NCI-H345 (cell line): ENCODE measurements at places on chromosomes 12 and 14.

GRCh38 chr14:104291123-104292000, 153.0 kb downstream of the KIF26A start:
- DNase-seq = peak; percentile 67

GRCh38 chr14:67228325-67228984, 12.8 kb upstream of the PALS1 start:
- no peak for DNase-seq

DNA sequence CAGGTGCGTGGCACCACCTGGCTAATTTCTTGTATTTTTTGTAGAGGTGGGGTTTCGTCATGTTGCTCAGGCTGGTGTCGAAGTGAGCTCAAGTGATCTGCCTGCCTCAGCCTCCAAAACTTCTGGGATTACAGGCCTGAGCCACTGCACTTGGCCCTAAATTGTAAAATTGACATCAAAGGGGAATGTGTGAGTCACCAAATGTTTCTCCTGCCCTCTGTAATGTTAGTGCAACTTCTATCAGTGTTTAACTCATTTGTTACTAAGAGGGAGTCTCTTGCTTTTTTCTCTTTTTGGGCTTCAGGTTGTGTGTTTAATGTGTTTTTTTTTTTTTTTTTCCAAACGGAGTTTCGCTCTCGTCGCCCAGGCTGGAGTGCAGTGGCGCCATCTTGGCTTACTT, 2.3 kb downstream of the TULP3 start:
- DNase-seq = no peak

GRCh38 chr14:76644855-76645518, 116.3 kb upstream of the VASH1 start:
- DNase-seq = peak; percentile 46

DNA sequence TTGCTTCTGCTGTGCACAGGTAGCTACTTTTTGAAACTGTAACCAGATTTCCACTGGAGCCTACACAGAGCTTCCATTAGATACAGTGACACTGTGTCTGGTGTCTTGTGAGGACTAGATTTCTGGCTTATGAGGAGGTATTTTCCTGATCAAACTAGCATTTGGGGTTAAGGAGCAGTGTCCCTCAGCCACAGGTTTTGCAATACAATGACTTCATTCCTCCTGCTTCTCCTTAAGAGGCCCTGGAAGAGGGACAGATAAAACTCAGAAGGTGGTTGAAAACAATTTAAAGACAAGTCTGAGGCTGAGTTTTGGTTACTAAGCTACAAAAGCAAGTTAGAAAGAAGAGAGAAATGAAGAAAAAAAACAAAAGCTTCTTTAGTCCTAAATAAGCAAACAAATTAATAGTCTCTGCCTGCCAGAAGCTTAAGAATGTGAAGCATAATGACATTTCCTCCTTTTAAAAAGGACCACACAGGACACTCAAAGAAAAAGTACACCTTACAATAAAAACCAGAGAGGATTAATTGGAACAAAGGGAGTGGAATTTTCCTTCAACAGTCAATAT, 53.0 kb downstream of the PKP2 start:
- DNase-seq = no peak

DNA sequence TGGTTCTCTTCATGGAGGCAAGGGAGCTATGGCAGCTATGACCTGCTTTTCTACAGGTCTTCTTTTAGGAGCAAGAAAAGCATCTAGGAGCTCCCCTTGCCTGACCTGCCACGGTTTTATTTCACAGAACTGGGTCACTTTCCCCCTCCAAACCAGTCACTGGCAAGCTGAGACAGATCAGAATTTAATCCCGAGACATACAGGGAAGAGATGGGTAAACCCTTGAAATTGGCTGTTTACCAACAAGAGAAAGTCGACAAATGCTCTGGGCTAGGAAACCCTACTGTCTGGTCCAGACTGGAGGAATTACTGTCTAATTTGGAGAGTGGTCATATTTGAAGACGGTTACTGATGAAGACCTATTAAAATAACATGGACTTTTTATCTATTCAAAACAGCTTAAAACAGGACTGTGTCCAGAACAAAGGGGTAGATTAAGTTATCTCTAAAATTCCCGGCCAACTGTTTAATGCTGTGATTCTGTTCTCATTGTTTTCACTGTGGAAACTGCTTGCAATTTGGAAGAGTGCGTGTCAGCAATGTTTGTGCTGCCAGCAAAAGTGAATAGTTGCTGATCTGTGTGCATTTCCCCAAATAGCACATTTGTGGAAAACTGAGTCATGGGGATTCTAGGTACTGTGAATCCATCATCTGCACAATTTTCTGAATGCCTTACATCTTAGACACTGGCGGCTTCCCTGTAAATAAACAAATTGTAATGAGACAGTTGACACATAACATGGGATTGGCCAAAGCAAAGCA, 73.4 kb upstream of the EEA1 start:
- DNase-seq = no peak

DNA sequence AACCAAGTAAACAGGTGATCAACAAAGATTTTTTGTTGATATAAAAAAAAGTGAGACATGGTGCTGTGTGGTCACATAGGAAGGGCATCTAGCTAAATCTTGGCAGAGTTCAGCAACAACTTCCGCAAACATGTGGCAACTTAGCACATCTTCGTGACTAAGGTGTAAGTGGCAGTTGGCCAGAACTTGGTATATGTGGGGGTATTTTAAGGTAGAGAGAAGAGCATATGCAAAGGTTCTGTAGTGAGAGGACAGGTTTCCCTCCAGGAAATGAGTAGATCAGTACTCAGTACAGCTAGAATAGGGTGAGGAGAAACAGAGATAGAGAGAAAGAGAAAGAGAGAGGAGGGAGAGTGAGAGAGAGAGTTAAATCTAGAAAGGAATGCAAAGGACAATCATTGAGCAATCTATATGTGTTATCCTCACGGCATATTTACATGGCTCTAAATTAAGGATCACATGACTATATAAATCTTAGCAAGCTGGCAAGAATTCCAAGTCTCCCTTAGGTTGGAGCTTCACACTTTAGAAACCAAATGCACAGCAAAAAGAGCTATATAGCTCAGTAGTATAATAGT, 227.7 kb upstream of the HMGA2 start:
- DNase-seq = no peak

- DNase-seq = no peak
Measured at GRCh38 chr12:64065881-64066451, 156.1 kb downstream of the KICS2 start.

- peak; percentile 40 for DNase-seq
Measured at GRCh38 chr14:29805415-29806123, 122.1 kb downstream of the PRKD1 start.

- DNase-seq = no peak
Measured at GRCh38 chr14:52355016-52355431, 40.9 kb downstream of the PTGER2 start.

DNA sequence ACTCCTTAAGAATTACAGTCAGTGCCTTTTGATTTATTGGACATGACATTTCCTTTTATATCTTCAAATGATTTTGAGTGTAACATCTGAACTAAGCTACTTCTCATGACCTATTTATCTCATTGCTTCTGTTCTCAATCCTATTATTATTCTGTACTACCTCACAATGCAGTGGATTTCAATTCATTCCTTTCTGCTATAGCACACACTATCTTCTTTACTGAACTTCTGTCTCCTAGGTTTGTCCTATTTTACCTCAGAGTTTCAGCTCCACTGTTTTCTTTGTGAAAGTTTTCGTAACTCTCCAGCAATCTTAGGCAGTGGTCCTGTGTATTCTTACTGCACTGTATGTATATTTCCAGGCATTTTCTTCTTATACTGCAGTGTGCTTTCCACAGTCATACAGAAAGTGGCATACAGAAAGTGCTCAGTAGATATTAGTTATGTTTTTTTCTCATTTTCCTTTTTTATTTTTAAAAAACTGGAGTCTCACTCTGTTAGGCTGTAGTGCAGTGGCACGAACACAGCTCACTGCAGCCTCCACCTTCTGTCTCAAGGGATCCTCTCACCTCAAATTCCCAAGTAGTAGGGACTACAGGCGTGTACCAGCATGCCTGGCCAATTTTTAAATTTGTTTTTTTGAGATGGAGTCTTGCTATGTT, 368.6 kb upstream of the RGS6 start:
- DNase-seq = no peak

DNA sequence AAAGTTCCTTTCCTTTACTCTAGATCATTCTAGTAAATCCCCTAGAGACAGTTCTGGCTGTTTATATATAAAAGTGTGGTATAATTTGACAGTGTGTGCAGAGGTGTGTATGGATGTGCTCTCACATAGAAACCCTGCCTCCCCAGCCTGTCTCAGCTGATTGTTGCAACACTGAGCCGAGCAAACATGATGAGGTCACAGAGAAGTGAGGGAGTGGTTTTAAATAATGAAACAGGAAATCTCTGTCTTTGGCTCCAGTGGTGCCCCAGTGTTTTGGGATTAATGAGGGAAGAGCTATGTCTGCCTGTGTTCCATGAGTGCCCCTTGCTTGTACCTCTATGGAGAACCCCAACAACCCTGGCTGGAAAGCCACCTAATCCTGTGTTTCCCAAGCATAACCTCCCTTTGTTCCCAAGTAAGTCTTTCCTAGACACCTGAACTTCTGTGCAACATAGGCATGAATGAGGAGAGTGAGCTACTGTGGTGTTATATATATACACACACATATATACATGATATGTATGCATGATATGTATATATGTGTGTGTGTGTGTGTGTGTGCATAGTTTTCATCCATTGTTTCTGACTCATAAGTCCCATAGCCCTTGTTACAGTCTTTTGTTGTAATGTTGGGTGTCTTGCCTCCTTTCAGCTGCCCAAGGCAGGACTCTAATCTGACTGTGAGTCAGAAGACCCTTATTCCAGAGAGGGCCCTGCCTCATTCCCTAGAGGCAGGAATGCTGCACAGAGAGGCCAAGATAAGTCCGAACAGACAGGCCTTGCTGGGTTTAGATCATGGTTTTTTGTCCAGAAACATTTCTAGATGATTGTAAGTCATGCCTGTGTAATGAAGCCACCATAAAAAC, 18.0 kb downstream of the TRAF3 start:
- peak; percentile 72 for DNase-seq

- DNase-seq = peak; percentile 33
Measured at GRCh38 chr14:31419967-31420318, 407 bp downstream of the HEATR5A start.

- DNase-seq = no peak
Measured at GRCh38 chr14:91264151-91265150, 19.9 kb upstream of the GPR68 start.

- DNase-seq = peak; percentile 60
Measured at GRCh38 chr12:109804820-109805761, 28.1 kb downstream of the TRPV4 start.

- no peak for DNase-seq
Measured at GRCh38 chr12:31363831-31364230, 37.9 kb upstream of the SINHCAF start.

DNA sequence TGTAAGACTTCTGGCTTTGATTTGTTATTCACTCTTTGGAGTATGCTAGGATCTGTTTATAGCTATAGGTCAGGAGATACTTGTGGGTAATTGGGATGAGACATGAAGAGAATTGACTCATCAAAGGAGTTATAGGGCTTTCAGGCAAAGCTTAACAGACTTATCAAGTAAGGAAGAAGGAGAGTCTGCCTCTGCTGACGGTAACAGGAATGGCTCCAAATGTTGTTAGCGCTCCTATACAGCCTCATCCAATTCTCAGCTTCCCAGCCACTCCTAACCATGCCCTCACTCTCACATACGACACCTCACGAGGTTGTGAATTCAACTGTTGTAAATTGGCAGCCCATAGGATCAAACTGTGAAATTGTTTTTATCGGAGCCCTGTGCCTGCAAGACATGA, 140.5 kb downstream of the KCNA5 start:
- no peak for DNase-seq

GRCh38 chr12:125331342-125332052, 266.3 kb downstream of the AACS start:
- DNase-seq = no peak

GRCh38 chr12:66190519-66191370, 1.7 kb downstream of the IRAK3 start:
- DNase-seq = peak; percentile 17

GRCh38 chr12:6189028-6189427, 11.2 kb upstream of the CD9 start:
- no peak for DNase-seq

- DNase-seq = no peak
Measured at GRCh38 chr14:81313200-81313599, 86.9 kb downstream of the STON2 start.

DNA sequence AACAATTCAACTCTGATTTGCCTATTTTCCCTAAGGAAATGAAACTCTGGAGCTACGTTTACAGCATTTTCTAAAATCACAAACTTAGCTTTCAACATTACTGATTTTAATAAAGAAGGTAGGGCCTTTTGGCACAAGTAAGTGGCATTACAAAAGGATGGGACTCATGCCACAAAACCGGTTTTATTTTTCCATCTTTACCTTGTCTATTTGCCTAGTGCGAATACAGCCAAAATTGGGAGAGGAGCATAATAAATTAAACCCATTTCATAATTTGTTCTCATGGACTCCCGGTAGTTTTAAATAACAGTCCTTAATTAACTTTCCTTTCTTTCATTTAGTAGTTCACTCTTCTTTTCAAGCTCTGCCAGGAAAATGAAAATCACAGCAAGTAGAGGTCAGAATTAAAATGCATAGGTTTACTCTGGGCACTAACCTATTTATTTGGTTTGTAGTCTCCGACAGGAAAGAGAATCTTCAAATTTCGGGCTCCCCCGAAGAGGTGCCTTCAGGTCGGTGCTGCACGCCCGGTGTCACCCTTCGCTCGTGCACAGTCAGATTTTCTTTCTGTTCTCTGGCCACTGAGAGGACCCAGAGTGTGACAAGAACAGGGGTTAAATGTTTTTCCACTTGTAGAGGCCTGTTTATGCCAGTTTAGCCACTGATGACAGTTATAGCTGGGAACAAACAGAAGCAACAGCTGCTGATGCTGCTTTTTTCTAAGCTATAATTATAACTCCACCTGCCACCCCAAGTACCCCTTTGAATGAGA, at the start of gene BEST3:
Gene BEST3, minus strand, starts transcription at position 535 of the 772 bp plus-strand sequence. CDS start 1,505 bp downstream, outside the sequence.
- DNase-seq = peak; percentile 93

DNA sequence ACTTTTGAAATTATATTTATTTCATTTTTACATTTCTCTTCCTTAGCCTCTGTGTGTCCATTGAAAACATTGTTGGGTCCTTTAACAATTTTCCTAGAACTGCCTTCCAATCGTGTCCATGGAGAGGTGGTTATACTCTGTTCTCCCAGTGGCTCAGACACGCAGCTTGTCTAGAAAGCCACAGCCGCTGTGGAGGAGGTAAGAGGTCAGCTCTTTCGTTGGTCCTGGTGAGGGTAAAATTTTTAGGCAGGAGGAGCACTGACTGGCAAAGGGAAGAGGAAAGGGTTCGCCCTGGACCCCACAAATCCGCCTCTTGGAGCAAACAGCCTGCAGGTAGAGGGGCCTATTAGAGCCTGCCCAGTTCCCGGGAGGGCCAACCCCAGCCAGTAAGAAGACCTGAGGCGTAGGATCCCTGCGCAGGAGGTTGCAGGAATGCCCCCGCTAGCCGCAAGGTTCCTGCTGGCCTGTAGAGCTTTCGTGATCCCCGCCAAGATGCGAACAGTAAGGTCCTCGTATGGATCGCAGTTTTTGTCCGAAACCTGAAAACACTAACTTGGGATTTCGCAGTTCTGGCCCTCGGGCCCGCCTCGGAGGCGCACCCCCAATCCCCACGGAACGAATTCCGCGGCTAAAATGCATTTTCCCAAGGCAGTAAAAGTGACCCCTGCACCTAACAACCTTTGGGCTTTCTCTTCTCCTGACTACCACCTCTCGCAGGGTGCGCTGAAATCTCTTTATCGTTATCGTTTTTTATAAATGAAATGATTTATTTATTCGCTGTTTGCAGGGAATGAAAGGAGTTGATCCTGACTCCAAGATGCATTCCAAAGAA, 7.5 kb upstream of the PAX9 start:
- DNase-seq = no peak

- no peak for DNase-seq
Measured at GRCh38 chr14:77882636-77883035, 82.7 kb downstream of the ADCK1 start.
